SK-N-DZ (cell line): ENCODE measurements at places on chromosomes 16 and 17.

GRCh38 chr16:20084624-20085226, 11.0 kb upstream of the GPR139 start:
- DNase-seq, result no peak

- peak; percentile 56 for DNase-seq
These were observed 242.2 kb upstream of the CCL2 start for GRCh38 chr17:34012709-34013375.

DNA sequence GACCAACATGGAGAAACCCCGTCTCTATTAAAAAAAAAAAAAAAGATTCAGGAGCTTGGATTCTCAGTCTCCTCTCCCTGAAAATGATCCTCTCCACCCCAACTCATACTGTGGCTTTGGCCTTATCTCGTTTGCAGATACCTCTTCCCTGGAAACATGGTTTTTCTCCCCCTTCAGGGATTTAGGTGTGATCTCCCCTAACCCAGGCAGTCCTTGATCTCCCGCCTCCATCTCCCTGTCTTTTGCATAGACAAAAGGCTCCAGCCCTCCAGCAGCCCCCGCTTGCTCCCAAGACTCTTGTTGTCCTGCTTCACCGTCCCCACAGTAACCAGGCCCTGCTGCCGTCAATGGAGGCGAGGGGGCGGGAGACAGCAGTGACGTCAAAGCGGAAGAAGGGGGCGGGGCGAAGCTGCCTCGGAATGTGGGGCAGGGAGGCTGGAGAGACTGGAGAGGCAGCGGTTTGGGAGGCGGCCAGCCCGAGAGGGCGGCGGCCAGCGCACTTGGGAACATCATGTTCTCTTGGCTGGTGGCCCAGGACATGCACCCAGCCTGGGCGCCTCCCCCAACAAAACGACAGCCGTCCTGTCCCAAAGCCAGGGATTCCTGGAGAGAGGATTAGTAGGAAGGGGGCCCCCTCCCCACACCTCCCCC, 1.9 kb upstream of the PER1 start:
- peak; percentile 88 for DNase-seq

- no peak for DNase-seq
These were observed 60.2 kb upstream of the PHOSPHO1 start for GRCh38 chr17:49290690-49291359.

DNA sequence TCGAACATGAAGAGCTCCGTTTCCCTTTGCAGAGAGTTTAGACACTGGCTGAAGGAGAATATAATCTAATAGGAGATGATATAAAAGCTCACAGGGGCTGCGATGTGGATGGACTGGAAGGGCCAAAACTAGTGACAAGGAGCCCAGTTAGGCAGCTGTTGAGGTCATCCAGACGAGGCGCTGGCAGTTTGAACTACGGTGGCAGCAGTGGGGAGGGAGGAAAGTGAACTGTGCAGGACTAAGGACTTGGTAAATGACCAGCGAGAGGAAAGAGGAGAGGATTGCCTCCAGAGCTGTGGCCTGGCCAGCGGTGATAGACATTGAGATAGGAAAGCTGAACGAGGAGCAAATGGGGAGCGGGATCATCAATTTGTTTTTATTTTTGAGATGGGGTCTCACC, 14.6 kb upstream of the YWHAE start:
- DNase-seq, result no peak

DNA sequence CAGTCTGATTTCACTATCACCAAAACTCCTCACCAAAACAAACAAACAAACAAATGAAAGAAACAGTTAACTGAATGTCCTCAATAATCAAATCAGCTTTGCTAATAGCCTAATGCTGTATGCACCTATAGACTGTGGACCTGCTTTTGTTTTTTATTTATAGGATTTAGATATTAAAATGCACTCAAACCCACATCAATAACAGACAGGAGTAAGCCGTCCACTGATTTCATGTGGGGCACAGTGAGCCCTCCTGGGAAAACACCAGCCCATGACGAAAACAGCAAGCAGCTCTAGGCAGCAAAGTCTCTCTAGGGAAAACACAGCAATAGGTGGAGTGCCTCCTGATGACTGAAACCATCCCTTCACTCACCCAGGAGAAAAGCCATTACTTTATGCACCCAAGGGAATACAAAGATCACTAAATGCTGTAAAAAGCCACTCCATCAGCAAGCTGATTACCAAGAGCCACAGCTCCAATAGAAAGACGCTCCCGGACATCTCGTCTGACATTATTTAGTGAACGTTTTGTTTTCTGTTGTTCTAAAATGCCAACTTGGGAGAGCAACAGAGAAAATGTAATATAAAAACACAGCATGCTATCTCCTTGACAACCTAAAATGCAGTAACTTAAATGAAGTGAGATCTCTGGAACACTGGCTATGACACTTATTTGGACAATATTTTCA, 47.8 kb downstream of the ANKFY1 start:
- peak; percentile 71 for DNase-seq

DNA sequence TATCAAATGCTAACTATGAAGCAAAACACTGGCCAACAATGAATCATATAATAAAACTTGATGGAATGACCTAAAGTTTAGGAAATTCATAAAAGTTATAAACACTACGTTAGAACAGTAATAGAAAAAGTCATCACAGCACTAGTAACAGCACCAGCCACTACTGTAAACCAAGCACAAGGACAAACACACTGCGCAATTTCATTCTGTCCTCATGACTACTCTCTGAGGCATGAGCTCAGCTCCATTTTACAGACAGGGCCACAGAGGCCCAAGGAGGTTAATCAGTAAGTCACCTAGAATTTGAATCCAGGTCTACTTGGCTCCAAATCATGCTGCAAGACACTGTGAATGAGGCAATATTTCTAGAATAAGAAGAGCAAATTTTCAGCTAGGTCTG, 13.4 kb downstream of the EMC8 start:
- DNase-seq, result no peak

GRCh38 chr17:82332669-82333278, 792 bp downstream of the SECTM1 start:
- no peak for DNase-seq

GRCh38 chr17:59372138-59372751, 40.8 kb downstream of the YPEL2 start:
- no peak for DNase-seq

DNA sequence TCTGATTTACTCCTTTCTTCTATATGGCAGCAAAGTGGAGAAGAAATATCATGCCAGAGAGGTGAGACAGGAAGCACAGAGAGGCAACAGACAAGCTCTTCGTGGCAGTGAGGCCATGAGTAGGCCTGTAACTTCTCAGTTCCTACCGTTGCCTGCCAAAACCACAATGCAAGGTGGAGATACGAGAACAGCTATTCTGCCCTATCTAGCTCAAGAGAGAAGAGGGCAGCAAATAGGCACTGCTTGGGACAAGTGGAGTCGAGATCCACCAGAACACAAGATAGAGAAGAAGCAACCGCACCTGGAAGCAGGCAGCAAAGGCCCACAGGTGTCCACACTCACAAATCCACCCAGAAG, 24.8 kb downstream of the RANBP10 start:
- DNase-seq, result no peak

DNA sequence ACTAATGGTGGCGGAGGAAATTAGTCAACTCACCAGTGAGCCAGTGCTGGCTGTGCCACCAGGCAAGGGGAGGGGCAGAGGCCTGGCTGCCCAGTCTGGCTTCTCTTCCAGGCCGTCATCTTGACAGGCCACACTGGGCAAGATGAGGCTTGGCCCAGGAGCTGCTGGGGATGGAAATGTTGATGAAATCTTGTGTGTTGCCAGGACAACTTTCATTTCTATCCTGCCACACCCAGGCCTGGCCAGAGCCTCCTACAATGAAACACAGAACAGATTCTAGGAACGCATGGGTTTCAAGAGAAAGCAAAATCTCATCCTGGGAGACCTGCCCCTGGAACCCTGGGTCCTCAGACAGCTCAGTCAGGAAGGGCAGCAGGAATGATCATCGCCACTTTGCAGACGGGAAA, 9.3 kb downstream of the HEXIM2 start:
- no peak for DNase-seq

DNA sequence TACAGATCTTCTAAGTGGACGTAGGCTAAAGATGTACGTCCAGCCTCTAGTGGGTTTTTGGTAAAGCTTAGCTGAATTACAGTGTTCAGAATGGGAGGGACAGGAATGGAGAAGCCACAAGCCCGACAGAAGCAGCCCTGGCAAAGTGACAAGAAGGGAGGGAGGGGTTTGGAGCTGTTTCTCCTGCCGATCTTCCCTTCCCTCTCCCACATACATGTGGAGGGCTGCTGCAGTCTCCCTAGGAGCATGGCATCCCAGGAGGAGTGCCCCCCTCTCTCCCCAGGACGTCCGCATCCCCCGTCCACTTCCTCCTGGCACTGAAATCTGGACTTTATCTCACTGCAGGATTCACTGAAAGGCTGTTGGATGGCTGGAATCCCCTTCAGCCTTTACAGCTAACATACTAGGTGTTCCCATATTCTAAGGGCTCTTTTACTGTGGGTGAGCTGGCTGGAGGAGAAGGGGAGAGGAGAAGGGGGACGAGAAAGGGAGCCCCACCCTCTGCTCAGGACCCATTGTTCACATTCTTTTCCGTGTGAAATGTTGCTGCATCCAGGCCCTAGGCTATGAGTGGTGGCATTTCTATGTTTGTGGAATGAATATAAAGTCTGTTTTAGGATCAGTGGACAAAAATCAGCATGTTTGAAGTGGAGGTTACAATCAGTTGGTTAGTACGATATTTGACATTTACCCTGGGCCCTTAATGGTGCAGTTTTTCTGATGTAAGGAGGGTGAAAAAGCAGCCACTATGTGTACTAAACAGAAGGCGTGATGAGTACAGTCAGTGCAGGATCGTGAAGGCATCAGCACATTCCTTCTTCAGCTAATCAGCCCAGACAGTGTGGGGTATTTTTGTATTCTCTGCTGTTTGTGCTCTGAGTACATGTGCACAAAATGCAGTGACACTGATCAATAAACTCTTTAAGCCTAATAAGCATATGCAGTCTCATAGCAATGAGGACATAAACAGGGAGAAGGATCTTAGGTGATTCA, 94.6 kb downstream of the SPECC1 start:
- no peak for DNase-seq

DNA sequence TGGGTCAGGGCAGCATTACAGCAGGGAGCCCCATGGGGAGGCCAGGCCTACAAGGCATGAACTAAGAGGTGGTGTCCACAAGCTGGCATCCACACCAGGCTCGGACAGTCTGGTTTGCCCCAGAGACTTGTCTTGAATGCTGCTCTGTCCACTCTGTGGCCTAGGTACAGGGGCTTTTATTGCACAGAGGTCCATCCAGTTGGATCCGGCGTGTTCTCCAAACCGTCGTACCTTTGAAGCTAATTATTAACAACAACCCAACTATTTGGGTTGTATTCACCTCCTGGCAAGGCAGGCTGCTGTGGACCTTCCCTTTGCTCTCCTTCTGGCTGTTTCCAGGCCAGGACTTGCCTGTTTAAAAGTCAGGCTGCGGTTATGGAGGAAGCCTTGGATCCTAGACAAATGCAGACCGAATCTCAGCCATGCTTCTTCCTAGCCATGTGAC, 123.4 kb downstream of the CLEC16A start:
- DNase-seq, result no peak

- no peak for DNase-seq
These were observed 712 bp downstream of the TMEM256 start for GRCh38 chr17:7403043-7403726.

DNA sequence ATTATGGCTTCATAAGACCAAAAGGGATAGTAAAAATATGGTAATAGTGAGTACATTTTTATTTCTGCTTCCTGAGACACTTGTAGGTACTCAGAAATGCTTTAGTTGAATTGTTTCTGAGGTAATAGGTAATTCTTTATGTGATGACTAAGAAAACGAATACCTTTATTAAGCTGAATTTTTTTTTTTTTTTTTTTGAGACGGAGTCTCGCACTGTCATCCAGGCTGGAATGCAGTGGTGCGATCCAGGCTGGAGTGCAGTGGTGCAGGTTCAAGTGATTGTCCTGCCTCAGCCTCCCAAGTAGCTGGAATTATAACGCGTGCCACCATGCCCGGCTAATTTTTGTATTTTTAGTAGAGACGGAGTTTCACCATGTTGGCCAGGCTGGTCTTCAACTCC, 1.9 kb downstream of the RAD51C start:
- DNase-seq, result no peak

GRCh38 chr17:39724731-39725130, 5.6 kb downstream of the MIEN1 start:
- no peak for DNase-seq

GRCh38 chr16:23690771-23691482, 12.2 kb downstream of the PLK1 start:
- DNase-seq, result no peak

DNA sequence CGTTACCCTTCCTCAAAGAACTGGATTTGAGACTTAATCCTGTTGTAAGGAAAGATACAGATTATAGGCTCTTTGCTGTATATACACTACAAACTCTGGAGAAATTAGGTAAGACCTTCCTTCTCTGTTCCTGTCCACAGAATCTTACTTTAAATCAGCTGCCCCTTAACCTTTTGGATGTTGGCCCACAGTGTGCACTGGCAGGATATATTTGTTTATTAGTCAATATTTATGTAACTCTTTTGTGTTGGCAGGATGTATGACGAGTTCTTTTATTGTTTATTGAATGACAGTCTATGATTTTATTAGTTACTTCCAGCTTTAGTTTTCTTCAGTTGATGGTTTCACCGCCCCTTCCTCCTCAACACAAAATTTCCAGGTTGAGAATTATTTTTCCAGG, 19.7 kb downstream of the LRRC36 start:
- no peak for DNase-seq

DNA sequence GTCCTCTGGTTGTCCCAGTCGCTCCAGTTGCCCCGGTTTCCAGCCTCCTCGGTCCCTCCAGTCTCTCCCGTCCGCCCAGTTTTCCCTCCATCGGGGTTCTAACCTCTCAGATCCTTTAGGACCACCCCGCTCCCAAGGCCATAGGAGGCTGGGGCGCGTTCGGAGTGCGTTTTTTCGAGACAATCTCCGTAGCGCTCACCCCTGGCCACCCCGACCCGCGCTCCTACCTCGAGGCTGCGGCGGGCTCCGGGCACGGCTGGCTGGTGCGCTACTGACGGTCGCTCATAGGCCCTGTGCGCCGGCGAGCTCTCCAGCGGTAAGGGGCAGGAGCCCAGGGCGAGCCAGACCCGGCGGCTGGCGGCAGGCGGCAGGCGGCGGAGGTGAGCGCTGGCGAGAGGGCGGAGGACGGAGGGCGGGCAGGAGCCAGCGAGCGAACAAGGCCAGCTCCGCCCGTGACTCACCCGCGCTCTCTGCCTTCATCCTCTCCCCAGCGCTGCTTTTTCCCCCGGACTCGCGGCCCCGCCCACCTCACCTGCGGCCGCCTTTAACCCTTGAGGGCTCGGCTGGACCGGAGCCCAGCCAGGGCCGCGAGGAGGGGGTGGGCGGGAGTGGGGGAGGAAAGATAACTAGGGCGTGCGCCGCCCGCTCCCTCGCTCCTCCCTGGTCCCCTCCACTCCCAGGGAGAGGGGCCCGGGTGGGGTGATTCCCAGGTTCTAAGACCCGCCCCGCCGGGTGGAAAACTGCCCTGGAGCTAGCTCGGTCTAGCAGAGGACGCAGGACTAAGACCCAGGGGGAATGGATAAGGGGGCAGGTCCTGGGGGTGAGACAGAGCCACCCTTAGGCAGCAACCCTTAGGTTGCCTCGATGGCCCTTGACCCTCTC, at the start of gene SP6:
Gene SP6 (minus strand): TSS at position 472 of the 882 bp plus-strand sequence. CDS start 2,734 bp downstream, outside the sequence.
- peak; percentile 70 for DNase-seq
